ENCODE measurements at places on chromosomes 13 and 19. TPM values are rescaled to one million over a fixed set of nuclear protein-coding genes. Genes with fewer than 3 reads are reported as not detected.

The C1QTNF9 gene
- not detected for total RNA-seq

The IGFL4 gene
- not detected for total RNA-seq

The SLC10A2 gene
- total RNA-seq: not detected

The GAS6 gene
- 89.2 TPM for total RNA-seq

The EXOC3L2 gene
- not detected for total RNA-seq

The ZNF780A gene
- total RNA-seq: 9.7 TPM

The KLF1 gene
- not detected for total RNA-seq

Measured in cardiac ventricle fibroblast (primary cell).